ENCODE measurements at places on chromosomes 1 and 21.

GRCh38 chr1:61247051-61247825, 164.9 kb downstream of the NFIA start:
- DNase-seq, result no peak

DNA sequence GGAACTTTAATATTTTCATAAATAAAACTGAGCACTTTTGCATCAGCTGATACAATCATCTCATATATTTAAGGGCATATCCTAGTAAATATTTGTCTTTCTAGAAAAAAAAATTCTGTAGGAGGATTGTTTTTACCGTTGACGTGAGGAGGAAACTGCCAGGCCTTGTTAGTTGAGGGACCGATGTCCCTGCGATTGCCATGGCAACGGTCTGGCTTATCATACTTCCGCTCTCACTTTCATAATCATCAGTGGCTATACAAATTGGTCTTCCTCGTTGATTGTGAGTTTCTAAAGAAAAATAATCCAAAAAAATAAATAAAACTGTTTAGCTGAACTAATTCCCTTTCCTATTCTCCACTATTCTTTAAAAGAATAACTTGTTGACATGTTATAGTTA, 69.3 kb upstream of the ANGPTL3 start:
- DNase-seq, result no peak

GRCh38 chr1:18414872-18415447, 65.8 kb upstream of the KLHDC7A start:
- no peak for DNase-seq

GRCh38 chr1:118075116-118075515, 109.9 kb downstream of the SPAG17 start:
- no peak for DNase-seq

GRCh38 chr1:243254233-243254926, 701 bp downstream of the CEP170 start:
- DNase-seq, result peak; percentile 25

GRCh38 chr21:39874206-39874605, 7.0 kb downstream of the PCP4 start:
- no peak for DNase-seq

- no peak for DNase-seq
These were observed 206.3 kb downstream of the KIF26B start for GRCh38 chr1:245361065-245361464.

DNA sequence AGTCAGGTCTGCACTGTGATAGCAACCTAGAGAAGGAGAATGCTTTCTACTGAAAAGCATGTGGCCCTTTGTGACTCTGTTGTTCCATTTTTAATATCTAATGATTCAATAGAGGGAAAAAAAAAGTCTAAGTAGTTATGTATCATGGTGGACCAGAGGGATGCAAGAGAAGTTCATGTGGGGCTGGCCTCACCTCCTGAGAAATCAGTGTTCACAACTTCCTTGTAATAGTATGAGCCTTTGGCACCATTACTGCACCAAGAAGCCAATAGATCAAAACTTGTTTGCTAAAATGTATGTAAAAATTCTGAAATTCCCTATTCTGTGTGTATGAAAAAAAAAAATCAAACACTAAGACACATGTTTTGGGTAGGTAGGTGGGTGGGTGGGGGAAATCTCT, 5.0 kb downstream of the ZBTB17 start:
- no peak for DNase-seq

GRCh38 chr1:84792421-84792820, 100.6 kb downstream of the LPAR3 start:
- no peak for DNase-seq

GRCh38 chr1:173410794-173411236, 66.3 kb upstream of the PRDX6 start:
- DNase-seq, result no peak

DNA sequence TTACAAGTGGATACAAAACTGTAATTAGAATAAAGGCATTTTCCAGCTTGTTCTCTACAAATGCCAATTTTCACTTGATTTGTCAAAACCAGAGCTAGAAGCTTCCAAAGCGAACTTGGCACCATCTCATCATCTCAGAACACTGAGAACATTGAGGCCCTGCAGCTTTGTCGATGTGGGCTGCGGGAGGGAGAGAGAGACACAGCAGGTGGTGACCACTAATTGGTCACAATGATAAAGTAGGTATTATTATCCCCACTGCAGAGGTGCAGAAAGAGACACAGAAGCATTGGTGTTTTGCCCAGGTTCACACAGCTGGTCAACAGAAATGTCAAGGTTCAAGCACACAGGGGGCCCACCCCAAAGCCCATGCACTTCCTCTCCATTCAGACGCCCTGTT, 72.2 kb upstream of the KRTAP19-8 start:
- no peak for DNase-seq

- DNase-seq, result no peak
These were observed 1.2 kb upstream of the LELP1 start for GRCh38 chr1:153202006-153202405.

- DNase-seq, result no peak
These were observed 212.1 kb downstream of the KIF26B start for GRCh38 chr1:245366886-245367285.

GRCh38 chr1:47175227-47175934, 14.5 kb downstream of the PDZK1IP1 start:
- DNase-seq, result peak; percentile 60

GRCh38 chr21:37459575-37459974, 93.0 kb downstream of the DYRK1A start:
- no peak for DNase-seq

DNA sequence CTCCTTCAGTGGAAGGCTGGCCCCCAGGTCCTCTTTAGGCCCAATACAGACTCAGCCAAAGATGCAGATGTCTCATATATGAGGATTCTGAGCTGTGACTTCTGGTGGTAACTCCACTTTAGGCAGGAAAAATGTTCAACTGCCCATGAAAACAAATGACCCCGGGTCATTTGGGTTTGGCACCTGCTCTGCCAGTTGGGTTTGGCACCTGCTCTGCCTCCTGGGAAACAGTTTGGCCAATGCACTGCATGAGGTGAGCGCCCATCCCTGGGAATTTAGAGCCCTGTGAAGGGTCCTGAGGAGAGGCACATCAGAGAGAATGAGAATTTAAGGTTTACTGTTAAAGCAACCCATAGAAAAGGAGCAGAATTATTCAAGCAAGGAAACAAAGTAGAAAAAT, 45.3 kb downstream of the B3GALT5 start:
- DNase-seq, result no peak

- peak; percentile 22 for DNase-seq
These were observed 76.3 kb downstream of the ZP4 start for GRCh38 chr1:237814319-237814924.

- DNase-seq, result no peak
These were observed 24.2 kb upstream of the CR2 start for GRCh38 chr1:207429963-207430362.

GRCh38 chr1:42784946-42785693, at the start of gene TMEM269:
Gene TMEM269, plus strand, starts transcription at chr1:42784991. Its CDS starts 4,903 bp downstream, at chr1:42789894.
- no peak for DNase-seq

- no peak for DNase-seq
These were observed 12.1 kb downstream of the PGBD2 start for GRCh38 chr1:248918131-248918530.

DNA sequence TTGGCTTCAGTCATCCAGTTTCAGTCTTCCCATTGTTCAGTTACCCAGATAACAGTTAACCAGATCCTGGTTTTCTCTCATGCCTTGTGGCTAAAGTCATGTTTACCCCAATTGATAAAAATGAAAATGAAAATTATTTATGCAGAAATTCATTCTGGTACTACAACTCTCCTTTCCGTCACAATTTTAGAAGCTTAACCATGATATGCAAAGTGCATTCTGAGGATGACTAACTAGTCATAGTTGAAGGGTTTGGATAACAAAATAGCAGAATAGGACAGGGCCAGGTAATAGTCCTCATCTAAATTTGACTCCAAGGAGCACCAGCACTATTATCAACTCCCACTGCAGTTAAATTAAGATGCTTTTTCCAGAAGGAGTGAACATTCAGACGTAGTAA, 94.7 kb downstream of the NTMT2 start:
- DNase-seq, result no peak

DNA sequence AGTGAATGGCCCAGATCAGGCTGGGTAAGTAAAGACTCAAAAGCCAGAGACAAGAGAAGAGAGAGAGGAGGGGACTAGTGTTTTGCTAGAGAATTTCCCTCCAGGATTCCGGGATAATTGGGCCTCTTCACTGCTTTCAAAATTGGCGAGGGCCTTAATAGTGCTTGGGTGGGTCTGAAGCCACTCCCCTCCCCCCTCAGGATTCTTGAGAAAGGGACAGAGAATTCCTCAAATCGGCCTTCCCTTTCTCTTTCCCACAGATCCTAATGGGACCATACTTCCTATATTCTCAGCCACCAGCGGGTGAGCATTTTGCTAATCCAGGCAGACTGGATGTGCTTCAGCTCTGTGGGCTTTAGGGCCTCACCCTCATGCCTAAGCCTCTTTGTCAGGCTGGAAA, 11.9 kb downstream of the SFN start:
- DNase-seq, result no peak

DNA sequence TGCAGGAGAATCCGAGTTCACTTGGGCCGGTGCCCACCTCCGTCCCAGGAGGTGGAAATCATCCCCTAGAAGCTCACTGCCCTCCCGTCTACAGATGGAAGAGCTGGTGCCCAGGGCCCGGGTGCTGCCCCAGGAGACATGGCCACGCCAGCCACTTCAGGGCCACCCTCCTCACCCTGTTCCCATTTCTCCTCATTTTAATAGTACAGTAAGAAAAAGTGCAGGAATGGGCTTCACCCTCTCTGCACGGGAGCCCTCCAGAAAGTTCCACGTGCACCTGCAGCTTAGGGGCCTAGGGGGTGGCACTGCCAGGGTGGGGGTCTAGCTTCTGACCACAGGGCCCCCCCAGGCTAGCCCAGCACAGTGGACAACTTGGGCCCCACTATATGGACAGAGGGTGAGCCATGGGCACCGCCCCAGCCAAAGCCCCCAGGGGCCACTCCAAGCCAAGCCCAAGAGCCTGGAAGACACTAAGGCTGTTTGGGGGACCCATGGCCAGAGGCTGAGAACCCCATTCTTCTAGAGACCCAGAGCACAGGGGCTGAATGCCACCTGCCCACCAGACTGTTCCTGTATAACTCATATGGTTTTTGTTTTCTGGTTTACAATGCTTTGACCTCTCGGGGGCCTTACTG, 3.4 kb upstream of the FTCD start:
- no peak for DNase-seq

DNA sequence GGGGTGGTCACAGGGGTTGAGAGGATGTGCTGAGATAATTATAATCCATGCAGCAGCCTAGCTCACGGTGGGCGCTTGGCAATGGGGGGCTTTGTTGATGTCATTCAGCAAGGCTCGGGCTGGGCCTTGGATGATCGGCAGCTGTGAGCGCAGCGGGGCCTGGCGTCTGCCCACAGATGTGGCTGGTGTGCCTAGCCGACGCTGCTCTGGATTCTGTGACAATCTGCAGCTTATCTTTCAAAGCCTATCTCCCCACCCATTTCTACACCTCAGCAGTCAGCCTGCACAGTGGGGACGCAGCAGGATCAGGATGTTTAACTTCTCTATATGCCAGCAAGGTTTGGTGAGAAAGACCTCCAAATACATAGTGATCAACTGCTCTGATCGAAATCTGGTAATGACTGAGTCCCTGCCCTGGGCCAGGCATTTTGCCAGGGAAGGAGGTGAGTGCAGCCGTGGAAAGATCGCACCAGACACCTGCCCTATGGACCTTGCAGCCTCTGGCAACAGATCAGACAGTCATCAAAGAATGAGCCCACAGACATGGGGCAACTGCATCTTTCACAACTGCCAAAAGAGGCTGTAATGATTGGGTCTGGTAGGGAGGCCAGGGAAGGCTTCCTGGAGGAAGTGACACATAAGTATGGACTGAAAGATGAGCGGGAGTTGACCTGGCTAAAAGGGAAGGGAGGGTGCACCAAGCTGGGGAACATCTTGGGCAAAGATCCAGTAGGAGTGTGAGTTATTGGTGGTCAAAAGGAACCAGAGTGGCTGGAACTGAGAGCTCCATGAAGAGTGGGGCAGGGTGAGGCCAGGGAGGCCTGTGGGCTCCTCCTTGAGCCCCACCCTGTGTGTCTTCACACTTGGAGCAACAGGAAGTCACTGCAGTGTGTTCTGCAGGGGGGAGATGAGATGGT, 35.3 kb downstream of the EPHB2 start:
- no peak for DNase-seq

- DNase-seq, result no peak
These were observed 15.9 kb downstream of the LRRC8B start for GRCh38 chr1:89540406-89540970.

DNA sequence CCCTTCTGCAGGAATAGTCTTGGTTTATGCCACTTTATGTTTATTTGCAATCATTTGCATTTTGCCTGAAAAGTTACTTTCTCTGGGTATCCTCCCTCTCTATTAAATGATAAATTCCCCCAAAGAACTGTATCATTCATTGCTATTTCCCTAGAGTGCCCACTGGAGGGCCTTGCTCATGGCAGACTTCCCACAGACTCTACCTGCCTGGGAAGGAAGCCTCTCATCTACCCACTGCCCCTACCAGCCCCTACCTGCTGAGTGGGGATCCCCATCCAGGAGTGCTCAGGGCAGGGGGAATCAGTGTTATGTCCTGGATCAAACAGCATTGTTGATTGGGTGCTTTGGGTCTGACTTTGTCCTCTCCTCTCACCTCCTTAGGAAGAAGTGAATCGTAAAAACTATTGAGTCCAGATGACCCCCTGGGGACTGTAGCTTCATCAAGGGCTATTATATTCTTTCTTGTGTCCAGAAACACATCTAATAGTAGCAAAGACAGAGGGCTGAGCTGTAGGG, 6.8 kb upstream of the LRRN2 start:
- no peak for DNase-seq

DNA sequence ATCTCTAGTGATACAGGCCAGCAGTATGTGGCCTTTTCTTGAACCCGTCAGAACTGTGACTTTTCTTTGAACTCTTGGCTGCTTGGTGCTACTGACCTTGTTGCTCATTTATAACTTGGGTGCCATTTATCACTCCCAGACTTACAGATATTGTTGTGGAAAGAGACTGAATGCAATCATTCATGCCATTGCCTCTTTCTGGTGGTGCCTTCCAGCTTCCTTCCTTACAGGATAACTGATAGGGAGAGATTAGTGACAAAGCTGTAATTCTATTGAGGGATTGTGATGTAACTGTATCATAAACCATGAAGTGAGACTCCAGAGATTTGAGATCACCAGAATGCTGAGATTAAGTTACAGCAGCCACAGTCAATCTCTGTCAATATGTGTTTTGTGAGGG, 256.5 kb downstream of the USP25 start:
- DNase-seq, result no peak

Measured in Jurkat, Clone E6-1 (cell line).